Kidney (tissue), 22 donors: ENCODE measurements at places on chromosomes 11 and 22. TPM values are rescaled to one million over a fixed set of nuclear protein-coding genes. Genes with fewer than 3 reads are reported as not detected.
A peak's percentile ranks its signal among the peaks of the same experiment; 100 is the strongest.

GRCh38 chr22:30687358-30687757, 7.3 kb upstream of the OSBP2 start:
- DNase-seq, result no peak

IGLL1 gene
- not detected for polyA plus RNA-seq

GRCh38 chr11:7967097-7967496, 1.9 kb upstream of the NLRP10 start:
- DNase-seq, result no peak

DNA sequence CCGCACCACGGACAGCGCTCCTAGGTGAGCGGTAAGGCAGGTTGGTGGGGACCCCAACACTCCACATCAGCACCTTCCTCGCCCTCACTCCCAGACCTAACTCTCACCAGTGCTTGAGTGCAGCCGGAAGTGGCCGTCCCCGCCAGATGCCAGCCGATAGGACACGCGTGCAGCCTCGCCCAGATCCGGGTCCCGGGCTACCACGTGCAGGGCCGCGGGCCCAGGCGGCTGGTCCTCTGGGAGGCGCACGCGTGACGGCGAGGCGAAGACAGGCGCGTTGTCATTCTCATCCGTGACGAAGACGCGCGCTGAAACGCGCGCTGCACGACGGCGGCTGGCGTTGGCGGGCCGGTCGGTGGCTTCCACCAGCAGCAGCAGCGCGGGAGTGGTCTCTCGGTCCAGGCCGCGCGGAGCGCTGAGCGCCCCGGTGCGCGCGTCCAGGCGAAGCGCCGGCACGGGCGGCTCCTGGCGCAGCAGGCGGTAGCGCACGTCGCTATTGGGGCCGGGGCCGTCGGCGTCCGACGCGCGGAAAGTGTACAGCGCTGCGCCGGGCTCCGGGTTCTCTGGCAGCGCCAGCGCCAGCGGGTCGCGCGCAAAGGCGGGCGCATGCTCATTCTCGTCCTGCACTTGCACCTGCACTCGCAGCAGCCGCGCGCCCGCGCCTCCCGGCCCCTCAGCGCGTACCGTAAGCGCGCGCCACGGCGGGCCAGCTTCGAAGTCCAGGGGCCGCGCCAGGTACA, 10.8 kb upstream of the TPP1 start:
- DNase-seq, result peak; percentile 73

DNA sequence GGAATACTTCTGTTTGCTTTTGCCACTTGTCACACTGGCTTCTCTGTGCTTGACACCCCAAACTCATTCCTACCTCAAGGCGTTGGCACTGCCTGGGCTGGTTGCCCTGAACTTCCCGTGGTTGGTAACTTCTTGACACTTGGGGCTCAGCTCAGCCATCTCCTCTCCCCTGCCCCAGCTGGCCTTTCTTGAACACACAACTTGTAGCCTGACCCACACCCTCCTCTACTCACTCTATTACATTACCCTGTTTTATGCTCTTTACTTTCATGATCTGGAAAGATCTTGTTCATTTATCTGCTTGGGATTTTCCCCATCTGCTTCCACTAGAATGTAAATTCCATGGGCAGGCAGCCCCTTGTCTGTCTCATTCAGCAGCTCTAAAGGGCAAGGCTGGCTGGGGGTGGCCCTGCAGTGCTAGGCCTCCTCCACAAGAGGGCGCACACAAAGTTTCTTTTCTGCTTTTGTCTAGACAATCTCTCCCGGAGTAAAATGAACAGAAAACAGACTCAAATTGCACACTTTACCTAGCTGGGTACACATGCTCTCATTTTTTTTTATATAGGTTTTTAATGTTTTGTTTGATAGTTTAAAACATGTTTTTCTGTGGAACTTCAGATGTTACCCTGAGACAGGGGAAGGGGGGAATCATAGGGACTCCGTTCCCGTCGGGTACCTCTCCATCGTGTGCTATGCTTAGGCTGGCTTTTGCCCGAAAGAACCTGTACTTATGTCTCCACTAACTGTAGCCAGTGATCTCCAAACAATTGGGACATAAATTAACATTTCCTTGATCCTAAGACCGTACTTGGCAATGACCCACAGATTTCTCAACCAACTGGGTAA, 16.4 kb upstream of the MRGPRX2 start:
- DNase-seq, result peak; percentile 70

DNA sequence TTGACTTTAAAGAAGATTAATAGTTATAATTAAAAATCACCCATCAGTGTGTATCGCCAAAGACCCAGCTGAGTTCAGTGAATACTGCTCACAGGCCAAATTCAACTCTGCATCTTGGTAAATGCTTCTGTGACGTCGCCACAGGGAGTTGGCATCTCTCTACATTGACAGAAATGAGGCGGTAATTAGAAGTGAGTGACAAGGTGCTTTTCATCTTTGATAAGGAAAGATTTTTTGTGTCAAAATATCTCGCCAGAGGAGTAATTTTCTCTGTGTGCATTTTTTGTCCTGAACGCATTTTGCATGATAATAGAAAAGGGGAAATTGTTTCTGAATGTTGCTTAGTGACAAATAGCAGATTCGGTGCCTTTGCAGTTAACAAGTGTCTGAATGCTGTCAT, 345.8 kb downstream of the CNTN5 start:
- no peak for DNase-seq

MTA2 gene
- polyA plus RNA-seq, result 34.4 TPM
